ENCODE measurements at places on chromosomes 4 and X. TPM values are rescaled to one million over a fixed set of nuclear protein-coding genes. Genes with fewer than 3 reads are reported as not detected.

The HMX1 gene
- total RNA-seq: not detected

The DCAF4L1 gene
- total RNA-seq: 0.37 TPM

The MAGEA1 gene
- not detected for total RNA-seq

The CPEB2 gene
- 10.4 TPM for total RNA-seq

- peak; percentile 16 for DNase-seq
These were observed at the start of gene RBM46 for GRCh38 chr4:154781126-154781982. RBM46 (plus strand) TSS chr4:154781272; CDS start chr4:154796753, 15,481 bp downstream.

- DNase-seq: no peak
These were observed 142.2 kb downstream of the SH2D1A start for GRCh38 chrX:124488412-124489161.

- no peak for DNase-seq
These were observed 268.4 kb upstream of the MAGEB18 start for GRCh38 chrX:25869761-25870160.

GRCh38 chr4:55615008-55615407 is 21.1 kb downstream of the NMU start:
- DNase-seq: no peak

GRCh38 chr4:120198411-120198810 is 131.8 kb upstream of the MAD2L1 start:
- DNase-seq: no peak

- DNase-seq: no peak
These were observed 35.1 kb downstream of the TMLHE start for GRCh38 chrX:155577682-155578081.

- no peak for DNase-seq
These were observed 174.6 kb downstream of the VEGFC start for GRCh38 chr4:176618138-176618537.

GRCh38 chr4:88995874-88996273 is 61.1 kb downstream of the FAM13A start:
- DNase-seq: no peak
